Naive thymus-derived CD4-positive, alpha-beta T cell (primary cell): ENCODE measurements at places on chromosomes 5 and 9.

DNA sequence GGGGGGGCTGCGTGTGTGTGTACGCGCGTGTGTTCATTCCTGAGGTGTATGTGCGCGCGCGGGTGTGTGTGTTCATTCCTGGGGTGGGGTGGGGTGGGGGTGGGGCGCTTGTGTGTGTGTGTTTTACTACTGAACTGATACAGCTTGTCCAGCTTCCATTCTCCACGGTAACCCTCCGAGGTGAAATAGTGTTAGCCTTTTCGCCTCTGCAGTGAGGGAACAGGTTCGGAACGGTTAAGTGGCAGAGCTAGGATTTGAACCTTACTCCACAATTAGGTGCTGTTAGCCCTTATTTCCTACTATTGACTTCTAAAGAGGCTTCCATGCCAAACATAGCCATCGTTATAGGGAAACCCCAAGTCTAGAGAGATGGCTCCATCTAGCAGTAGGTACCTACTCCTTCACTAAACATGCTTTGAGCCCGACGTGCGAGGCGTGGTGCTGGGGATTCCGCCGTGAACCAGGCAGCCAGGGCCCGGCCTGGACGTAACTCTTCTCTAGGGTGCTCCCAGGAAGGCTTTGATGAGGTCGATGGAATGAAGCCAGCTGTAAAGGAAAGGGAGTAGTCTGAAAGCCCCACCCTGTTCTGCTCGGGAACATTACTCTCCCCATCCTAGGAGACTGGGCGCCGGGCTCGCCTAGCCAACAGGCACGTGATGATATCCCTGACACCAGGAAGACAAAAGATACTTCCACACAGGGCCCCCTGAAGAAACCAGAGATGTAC is 782 bp upstream of the SKP1 start:
- H3K27ac ChIP-seq = peak overlapping the region; percentile 100
- peaks cover 22% of the 10 kb centered on the region for H3K4me1 ChIP-seq
- peaks cover under 1% of the 10 kb centered on the region for H3K36me3 ChIP-seq

DNA sequence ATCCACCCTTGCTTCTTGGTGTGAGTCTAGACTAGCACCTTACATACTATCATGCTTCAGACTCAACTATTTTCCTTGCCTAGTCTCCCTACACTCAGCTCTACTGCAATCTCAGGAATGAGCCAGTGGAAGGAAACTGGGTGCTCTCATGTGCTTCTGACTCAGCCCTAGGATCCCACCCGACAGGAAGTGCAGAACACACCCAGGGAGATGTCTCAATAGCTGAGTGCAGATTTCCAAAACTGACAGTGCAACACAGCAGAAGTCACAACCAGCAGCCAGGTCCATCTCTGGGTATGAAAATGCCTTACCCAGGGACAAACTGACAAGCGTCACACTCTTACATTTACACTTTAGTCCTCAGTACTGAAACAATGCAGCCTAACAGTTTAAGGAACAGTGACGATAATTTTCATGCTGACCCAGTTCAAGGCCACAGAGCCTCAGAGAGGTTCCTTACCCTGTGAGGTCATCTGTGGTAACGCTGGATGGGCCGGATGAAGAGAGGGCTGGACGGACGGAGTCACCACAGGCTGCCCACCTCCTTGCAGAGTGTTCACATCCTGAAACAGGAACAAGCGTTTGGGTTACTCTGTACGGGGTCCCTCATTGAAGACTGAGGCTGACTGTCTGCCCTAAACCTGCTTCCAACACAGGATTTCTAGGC is 33.0 kb downstream of the FKBP15 start:
- H3K4me1 ChIP-seq = no peaks in the 10 kb centered on the region
- H3K27me3 ChIP-seq = no peaks in the 10 kb centered on the region
- peaks cover 39% of the 10 kb centered on the region for H3K36me3 ChIP-seq
- DNase-seq = no peak
- H3K4me3 ChIP-seq = no peak overlapping the region

GRCh38 chr9:306907-307306 is 92.2 kb downstream of the DOCK8 start:
- no peaks in the 10 kb centered on the region for H3K4me1 ChIP-seq
- H3K36me3 ChIP-seq = peaks cover 2% of the 10 kb centered on the region
- H3K27me3 ChIP-seq = no peaks in the 10 kb centered on the region
- H3K27ac ChIP-seq = no peak overlapping the region

DNA sequence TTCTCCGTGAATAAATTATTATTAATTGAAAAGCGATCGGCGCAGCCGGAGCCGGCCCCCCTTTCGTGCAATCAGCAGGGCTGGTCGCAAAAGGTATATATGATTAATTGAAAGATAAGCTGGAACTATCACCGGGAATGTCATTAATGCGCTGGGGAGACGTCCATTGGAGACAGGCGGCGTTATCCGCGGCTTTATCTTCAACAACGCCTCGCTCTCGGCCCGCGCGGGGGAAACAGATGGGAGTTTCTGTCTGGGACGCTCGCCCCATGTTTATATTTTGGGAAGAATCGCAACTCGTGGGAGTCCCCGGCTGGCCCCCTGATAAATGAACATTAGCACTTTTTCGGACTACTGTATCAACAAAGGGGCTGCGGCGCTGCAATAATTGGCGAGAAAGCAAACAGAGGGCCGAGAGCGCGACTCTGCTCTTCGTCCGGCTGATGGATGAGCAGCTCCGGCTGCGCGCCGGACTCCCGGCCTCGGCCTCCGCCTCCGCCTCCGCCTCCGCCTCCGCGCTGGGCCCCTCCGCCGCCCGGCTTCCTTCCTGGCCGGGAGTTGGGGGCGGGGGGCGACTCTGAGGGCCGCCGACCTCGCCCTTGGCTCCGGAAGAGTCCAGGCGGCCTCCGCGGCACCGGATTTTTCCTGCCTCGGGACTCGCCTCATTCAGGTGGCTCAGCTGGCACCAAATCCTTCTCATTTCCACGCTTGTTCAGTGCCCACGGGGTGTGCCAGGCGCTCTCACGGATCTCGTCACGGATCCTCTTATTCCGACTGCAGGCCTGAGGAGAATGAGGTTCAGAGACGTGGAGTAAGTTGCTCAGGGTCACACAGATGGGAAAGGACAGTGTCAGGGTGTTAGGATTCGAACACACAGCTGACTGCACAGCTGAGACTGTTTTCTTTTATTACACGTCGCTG is 3.6 kb upstream of the NKX2-5 start:
- peaks cover 18% of the 10 kb centered on the region for H3K4me1 ChIP-seq
- peaks cover 32% of the 10 kb centered on the region for H3K27me3 ChIP-seq
- DNase-seq = no peak
- no peak overlapping the region for H3K27ac ChIP-seq
- H3K36me3 ChIP-seq = no peaks in the 10 kb centered on the region

DNA sequence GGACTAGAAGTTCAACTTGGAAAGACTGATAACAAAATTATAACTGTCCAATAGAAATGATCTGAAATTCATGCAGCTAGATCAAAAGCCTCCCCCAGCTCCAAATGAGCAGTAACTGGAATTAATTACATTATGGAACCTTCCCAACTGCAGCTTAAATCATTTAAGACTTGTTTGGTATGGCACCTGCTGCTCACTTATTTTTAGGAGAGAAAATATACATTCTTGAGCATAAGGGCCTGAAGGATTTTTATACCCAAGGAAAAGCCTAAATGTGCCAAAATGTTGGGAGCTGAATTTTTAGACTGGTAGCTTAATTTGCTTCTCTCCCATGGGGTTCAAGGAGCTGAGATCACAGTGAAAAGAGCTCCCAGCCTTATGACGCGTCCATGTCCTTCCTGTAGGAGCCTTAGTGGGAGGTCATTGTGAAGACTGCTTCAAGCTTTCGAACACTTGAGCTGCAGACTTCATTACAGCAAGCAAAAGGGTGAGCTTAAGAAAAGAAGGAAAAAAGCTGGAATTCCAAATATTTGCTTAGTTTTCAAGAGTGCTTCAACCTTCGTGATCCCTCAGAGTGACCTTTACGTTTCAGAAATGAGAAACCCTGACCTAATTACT is 276.0 kb downstream of the DMAC1 start:
- H3K27me3 ChIP-seq = no peaks in the 10 kb centered on the region
- DNase-seq = no peak
- no peak overlapping the region for H3K27ac ChIP-seq
- no peak overlapping the region for H3K4me3 ChIP-seq

DNA sequence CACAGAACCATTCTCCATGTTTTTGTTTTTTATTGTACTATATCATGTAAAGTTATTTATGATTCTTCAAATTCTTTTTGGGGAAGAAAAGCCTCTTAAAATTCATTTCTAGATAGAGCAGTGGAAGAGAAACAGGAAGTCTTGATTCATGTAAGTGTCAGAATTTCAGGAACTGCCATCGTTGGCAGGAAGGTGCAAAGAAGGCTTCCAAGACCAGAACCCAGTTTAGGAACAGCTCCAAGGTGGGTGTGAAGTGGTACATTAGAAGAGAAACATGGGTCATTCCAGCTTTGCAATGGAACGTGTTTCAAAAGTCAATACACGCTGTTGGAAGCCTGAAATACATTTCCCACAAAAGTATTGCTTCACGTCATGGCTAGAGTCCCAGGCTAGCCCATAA is 14.8 kb downstream of the SAXO1 start:
- H3K4me3 ChIP-seq = no peak overlapping the region
- DNase-seq = no peak
- no peak overlapping the region for H3K27ac ChIP-seq
- no peaks in the 10 kb centered on the region for H3K36me3 ChIP-seq
- H3K27me3 ChIP-seq = no peaks in the 10 kb centered on the region
- H3K4me1 ChIP-seq = no peaks in the 10 kb centered on the region

DNA sequence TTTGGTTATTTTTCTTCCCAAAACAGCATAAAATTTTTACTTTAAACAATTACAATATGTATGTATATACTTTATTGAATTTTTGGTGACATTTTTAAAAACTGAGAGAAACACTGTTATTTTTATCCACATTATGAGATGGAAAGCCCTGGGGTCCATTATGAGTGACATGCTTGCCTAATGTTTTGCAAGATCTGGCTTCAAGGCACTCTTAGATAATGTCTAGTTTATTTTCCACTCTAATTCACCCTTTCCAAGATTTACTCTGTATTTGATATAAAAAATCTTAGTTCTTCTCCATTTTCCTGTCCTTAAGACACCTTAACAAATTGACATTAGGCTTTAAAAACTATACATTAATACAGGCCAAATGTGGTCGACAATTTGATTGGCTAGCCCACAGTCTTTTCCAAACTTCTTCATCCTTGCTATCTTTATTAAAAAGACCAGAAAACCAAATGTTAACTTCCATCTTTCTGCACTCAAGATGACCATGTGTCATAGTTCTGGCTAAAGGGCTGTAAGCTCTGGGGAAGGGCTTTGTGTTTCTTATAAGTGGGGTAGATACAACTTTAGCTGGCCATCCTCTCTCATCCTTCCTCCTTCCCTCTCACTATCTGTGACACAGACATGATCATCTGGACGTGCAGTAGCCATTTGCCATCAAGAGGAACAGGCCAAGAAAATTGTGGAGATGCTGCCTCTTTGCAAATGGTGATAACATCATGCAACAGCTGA is 561.1 kb downstream of the PDE4D start:
- no peaks in the 10 kb centered on the region for H3K36me3 ChIP-seq
- no peaks in the 10 kb centered on the region for H3K27me3 ChIP-seq
- no peak for DNase-seq
- H3K4me3 ChIP-seq = no peak overlapping the region
- H3K4me1 ChIP-seq = no peaks in the 10 kb centered on the region

DNA sequence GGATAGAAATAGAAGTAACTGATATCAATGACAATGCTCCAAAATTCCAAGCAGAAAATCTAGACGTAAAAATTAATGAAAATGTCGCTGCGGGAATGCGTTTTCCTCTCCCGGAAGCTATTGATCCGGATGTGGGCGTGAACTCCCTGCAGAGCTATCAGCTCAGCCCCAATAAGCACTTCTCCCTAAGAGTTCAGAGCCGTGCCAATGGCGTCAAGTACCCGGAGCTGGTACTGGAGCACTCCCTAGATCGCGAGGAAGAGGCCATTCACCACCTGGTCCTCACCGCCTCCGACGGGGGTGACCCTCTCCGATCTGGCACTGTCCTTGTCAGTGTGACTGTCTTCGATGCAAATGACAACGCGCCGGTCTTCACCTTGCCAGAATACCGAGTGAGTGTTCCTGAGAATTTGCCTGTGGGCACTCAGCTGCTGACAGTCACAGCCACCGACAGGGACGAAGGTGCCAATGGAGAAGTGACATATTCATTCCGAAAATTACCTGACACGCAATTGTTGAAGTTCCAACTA is 818 bp downstream of the PCDHGA10 start:
- H3K27me3 ChIP-seq = peaks cover 23% of the 10 kb centered on the region
- no peak overlapping the region for H3K27ac ChIP-seq
- DNase-seq = no peak

DNA sequence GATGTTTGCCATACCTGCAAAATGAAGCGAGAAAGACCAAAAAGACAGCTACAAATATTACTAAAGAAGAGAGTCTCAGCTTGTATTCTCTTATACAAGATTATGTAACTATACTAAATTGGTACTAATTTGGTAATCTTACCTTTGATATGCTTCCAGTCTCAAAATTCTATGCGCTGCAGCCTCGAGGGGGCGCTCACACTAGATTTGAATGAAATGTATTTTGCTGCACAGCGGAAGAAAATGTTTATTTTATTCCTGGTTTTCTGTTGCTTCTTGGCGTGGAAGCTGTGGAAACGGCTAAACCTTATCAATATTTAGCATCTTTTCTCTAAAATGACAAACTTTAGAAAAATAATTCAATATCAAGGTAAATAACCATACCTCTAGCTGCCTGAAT is 267.0 kb upstream of the NUDT12 start:
- no peak overlapping the region for H3K27ac ChIP-seq
- H3K4me3 ChIP-seq = no peak overlapping the region
- H3K27me3 ChIP-seq = no peaks in the 10 kb centered on the region
- H3K4me1 ChIP-seq = no peaks in the 10 kb centered on the region

- peak; percentile 41 for DNase-seq
- no peak overlapping the region for H3K4me3 ChIP-seq
- no peak overlapping the region for H3K27ac ChIP-seq
- no peaks in the 10 kb centered on the region for H3K27me3 ChIP-seq
Observed at GRCh38 chr5:157864067-157864466, 5.1 kb upstream of the CLINT1 start.

DNA sequence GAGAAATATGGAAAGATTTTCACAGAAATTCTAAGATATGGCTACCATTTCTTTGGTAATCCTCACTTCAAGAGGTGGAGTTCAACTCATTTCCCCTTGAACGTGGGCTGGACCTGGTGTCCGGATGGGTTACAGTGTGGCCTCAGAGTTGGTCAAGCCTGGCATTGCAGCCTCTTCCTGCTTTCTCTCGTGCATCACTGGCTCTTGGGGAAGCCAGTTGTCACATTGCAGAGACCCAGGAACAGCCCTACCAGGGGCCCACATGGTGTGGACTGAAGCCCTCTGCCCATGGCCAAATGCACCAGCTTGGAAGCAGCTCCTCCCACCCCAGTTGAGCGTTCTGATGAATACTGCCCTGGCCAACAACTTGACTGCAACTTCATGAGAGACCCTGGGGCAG is 47.7 kb upstream of the FCN1 start:
- H3K27me3 ChIP-seq = no peaks in the 10 kb centered on the region
- H3K36me3 ChIP-seq = no peaks in the 10 kb centered on the region
- no peak overlapping the region for H3K27ac ChIP-seq
- H3K4me3 ChIP-seq = no peak overlapping the region

GRCh38 chr5:14942212-14942611 is 70.6 kb upstream of the ANKH start:
- no peak for DNase-seq
- H3K4me1 ChIP-seq = no peaks in the 10 kb centered on the region
- no peaks in the 10 kb centered on the region for H3K36me3 ChIP-seq
- no peak overlapping the region for H3K4me3 ChIP-seq

GRCh38 chr9:70205366-70206020 is 53.3 kb upstream of the SMC5 start:
- H3K27ac ChIP-seq = no peak overlapping the region
- no peaks in the 10 kb centered on the region for H3K27me3 ChIP-seq
- no peak overlapping the region for H3K4me3 ChIP-seq
- H3K36me3 ChIP-seq = no peaks in the 10 kb centered on the region
- H3K4me1 ChIP-seq = no peaks in the 10 kb centered on the region
- DNase-seq = no peak
